Kidney epithelial cell (primary cell): ENCODE measurements at places on chromosomes 11 and 22. TPM values are rescaled to one million over a fixed set of nuclear protein-coding genes. Genes with fewer than 3 reads are reported as not detected.

The NUDT8 gene
- 5.1 TPM in 2 replicates for total RNA-seq

The TYMP gene
- 53.1 and 63.5 TPM in 2 replicates for total RNA-seq

The OR52E8 gene
- total RNA-seq = not detected in 2 replicates

DNA sequence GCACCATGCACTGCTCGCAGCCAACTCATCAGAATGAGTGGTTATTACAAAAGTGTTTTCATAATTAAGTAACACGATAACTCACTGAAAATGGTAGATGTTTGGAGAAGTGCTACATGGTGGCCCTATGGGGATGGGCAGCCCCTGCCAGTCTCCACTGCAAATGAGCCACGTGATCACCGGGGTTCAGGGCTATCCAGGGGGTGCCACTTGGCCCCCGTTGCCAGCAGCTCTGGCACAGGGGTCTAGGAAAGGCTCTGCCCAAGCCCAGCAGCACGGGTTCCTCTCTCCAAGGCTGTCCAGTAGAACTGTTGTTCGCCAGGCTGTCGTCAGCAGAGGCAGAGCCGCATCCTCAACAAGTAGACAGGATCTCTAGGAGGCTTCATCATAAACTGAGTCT, 382.1 kb upstream of the B3GAT1 start:
- DNase-seq = no peak

DNA sequence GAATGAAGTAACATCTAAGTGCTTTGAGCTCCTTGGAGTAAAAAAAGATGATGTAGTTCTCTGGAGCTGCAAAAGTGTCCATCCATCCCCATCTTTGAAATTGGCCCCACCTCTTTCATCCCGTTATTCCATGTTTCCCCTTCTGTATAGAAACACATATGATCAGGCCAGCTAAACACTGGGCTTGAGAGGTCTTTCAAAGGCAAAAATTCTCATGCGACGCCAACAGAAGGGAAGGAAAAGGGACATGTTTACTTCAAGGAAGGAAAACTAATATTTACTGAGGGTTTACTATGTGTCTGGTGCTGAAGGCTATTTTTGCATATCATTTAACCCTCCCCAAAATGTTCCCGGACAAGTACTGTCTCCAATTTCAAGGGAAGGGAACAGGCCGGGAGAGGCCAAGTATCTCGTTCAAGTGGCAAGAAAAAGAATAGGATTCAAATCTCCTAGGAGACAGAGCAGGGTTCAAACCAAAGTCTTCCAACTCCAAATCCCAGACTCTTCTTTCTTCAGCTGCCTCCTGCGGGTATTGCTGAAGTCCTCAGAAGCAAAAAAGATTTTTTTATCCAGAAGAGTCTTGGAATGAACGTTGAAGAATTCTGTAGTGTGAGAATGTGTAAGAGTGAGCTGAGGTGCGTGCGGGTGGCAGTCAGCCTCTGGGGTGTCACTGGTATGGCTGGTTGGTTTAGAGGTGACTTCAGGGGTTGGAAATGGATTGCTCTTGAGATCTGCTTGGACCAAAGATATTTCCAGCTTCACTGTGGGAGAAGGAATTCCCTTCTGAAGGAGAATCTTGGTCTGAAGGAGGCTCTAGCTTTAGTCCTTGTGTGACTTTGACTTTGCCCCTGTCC, 10.1 kb downstream of the TECTA start:
- no peak for DNase-seq

DNA sequence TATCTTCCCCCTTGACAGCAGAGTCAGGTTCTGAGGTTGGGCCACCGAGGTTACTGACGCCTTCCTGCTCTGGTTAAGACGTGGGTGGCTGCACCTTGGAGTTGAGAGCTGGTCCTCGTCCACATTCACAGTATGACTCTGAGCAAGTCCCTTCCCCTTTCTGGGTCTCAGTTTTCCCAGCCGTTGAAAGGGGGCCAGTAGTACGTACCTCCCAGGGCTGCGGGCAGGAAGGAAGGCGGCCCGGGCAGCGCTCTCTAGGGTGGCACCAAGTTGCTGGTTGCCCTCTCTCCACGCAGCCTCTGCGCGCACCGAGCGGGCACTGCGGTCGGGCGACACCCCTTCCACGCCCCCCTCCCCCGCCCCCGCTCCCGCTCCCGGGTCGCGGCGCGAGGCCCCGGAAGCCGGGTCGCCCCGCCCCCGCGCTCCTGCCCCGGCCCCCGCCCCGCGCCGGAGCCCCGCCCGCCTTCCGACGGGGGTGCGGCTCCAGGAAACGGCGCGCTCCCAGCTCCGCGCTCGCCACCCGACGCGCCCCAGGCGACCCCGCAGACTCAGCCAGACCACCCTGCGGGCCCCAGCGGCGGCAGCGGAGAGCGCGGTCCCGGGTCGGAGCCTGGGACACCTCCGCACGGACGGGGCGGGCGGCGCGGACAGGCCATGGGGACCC, at the start of gene EHBP1L1:
EHBP1L1 (plus strand) TSS at position 486 of the 664 bp plus-strand sequence. CDS start 250 bp downstream, outside the sequence.
- DNase-seq = no peak

- no peak for DNase-seq
These were observed 28.7 kb downstream of the INCENP start for GRCh38 chr11:62152245-62153086.

GRCh38 chr11:111761036-111761435, 5.2 kb downstream of the PPP2R1B start:
- no peak for DNase-seq

GRCh38 chr22:29320546-29320945, 5.0 kb upstream of the RASL10A start:
- no peak for DNase-seq

DNA sequence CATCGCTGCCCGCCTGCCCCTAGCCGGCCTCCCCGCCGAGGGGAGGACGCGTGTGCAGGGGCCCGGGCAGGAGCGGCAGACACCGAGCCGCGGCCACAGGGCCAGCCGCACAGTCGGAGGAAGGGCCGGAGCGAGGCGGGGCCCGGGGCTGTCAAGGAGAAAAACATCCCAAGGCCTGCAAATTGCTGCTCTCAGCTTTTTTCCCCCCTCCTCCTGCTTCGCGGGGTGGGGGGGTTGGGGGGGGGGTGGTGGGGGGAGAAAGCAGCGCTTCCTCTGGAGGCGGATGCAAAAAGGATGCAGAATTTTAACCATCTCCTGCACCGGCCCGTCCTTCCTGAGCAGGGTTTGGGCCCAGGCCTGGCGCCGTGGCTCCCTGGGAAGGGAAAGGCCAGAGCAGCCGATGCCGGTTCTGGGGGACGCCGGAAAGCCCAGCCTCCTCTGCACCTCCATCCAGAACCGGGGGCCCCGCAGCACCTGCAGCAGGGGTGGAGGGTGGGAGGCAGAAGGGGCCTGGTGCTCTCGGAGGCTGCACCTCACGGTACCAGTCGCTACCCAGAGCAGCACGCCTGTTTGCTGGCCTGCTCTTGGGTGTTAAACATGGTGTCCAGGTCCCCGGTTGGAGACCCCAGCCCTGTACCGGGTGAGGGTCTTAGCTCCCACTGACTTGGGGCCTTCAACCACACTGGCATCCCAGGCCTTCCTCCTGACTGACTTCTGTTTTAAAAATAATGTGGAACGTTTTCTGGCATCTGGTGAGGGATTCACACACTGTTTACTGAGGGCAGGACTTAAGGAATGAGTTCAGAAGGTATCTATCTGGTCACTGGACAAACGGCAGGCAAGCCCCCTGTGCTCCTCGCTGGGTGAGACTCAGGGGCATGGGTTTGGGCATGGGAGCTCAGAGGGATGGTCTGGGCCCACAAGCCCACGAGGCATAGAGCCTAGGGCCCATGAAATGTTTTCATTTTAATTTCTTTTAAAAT, 77.4 kb upstream of the WNT7B start:
- DNase-seq = no peak

DNA sequence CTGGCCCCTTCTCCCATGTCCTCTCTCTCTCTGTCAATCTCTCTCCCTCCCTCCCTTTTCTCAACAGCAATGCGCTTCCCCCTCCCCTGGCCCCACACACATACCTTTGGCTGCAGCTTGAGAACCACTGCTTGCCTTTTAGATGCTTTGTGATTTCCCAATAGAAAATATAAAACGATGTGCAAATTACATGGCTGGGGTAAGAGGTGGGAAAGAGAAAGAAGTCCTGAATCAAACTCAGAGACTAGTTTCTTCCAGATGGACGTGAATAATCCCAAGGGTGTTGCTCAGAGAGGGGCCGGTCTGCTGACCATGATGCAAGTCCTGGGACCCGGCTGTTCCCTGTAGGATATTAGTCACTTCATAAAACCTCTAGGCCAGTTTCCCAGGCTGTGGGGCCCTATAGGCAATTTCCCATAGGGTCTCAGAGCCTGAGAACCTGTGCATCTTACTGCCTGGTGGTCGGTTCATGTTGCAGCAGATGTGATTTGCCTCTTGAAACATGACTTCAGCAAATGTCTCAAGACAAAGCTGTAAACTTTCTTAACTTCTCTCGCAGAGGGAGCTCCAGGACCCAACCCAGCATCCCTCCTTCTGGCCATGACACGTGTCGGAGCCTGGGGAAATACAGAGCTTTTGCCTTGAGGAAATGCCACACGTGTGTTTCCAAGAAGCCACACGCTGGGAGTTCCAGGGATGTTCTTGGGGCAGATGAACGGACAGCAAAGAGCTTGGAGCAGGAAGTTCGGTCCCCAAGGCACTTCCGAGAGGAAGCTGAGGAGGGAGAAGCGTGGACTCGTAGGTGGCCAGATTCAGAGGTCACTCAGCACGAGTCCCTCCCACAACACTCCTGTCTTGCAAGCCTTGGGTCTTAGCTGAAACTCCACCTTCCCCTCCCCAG, 34.5 kb upstream of the ETS1 start:
- peak; percentile 66 for DNase-seq

DNA sequence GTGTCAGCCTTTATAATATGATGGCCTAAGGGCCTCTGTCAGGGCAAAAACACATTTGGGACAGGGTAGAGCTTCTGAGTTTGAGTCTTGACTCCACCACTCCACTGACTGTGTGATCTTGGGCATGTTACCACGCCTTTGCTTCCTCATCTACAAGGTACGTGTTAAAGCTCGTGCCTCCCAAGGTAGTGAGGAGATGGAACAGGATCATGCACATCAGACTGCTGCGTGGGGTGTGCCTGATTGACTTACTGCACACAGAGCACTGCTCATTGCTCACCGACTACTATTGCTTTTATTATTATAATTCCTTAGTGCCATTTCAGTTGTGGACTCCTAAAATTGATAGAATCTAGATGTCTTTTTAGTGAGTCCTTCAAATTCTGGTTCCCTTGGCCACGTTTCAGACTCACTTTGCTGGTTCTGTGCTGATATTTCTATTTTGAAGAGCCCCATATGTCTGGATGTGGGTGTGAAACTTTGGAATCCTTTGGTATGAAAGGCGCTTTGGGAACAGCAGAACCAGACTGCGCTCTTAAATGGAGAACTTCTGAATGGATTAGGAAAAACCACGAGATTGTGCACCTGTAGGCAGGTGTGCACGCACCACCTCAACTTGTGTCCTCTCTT, 44.1 kb upstream of the RAB1B start:
- no peak for DNase-seq

DNA sequence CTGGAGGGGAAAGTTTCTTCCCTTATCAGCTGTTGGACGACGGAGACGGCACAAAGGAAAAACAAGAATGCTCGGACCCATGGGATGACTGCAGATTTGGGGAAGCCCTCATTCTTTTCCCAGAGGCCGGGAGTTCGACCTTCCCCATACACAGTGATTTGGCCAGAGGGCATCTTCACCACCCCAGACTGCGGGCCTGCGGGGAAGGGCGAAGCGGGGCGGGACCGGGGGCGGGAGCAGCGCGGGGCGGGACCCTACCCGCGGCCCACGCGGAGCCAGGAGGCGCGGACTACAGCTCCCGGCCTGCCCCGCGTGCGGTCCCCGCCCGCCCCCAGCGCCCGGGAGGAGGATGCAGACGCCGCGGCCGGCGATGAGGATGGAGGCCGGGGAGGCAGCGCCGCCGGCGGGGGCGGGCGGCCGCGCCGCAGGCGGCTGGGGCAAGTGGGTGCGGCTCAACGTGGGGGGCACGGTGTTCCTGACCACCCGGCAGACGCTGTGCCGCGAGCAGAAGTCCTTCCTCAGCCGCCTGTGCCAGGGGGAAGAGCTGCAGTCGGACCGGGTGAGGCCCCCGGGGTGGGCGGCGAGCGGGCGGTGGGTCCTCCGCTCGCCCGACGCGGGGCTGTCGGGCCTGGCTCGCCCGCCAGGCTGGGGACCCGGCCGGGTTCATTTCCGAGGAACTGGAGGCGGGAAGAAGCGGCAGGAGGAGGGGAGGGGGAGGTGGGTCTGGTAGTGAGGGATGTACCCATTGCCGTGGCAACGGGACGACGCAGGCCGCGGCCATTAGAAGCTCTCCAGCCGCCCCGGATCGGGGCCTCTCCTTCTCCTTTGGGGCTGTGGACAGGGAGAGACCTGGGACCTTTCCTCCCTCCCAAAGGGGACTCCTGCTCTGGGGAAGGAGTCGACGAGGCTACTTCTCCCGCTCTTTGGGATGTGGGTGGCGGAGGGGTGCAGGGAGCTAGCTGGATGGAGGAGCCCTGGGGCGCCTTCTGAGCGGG, at the start of gene KCTD17:
KCTD17 (plus strand) TSS at position 352 of the 995 bp plus-strand sequence; CDS start at position 371, 19 bp downstream.
- DNase-seq = no peak

DNA sequence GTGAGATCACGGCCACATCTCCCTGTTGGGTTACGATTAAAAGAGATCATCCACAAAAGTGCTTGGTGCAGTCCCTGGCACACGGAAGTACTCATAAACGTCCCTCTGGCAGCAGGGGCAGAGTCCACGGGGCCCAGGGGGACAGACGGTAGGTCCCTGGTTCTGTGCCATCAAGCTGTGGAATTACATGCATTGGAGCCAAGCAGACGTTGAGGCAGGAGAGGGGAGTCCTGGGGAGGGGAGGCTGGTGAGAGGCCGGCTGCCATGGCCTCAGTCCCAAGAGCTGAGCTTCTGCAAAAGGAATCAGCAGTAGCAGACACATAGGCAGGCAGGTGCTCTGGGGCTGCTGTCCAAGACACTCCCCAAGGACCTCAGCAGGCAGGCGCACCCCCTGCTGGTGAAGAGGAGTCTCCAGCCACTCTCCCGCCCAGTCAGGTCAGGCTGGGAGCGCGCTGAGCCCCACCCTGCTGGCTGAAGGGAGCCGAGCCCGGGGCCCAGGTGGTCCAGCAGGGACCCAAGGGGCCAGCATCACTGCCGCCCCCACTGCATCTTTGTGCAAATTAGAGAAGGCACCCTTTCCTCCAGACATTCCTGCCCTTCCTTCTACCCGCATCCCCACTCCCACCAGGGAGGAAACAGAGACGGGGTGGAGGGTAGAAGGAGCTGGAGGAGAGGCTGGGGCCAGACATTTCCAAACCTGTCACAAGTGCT, 7.6 kb upstream of the KCTD17 start:
- DNase-seq = no peak

GRCh38 chr11:82871646-82872045, 28.6 kb downstream of the PRCP start:
- no peak for DNase-seq

DNA sequence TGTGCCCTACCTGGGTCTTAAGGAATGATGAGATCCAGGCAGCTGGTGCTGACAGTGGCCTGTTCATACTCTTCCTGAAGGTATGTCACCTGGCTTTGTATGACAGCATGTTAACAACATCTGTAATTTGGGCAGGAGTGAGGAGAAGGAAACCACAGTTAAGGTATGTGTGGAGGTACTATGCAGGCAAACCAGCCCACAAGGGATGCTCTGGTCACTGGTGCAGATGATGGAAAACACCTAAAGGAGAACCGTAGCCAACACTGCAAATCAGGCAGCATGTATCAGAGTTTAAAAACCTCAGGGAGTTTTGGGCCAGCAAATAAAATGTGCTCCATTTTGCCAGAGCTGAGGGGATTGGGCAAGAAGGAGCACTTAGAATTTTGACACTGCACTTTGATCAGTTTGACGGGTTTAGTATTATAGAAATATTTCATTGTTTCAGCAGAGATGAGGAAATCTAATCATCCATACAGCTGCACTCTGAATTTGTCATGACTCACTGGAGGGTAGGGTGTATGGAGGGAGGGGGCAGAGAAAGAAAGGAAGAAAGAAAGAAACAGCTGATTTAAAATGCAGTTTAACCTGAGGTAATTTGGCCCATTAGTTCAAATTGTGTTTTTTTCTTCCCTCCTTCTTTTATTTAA, 260.9 kb downstream of the KIRREL3 start:
- DNase-seq = no peak
